ENCODE measurements at places on chromosomes 7 and 10. TPM values are rescaled to one million over a fixed set of nuclear protein-coding genes. Genes with fewer than 3 reads are reported as not detected.

DNA sequence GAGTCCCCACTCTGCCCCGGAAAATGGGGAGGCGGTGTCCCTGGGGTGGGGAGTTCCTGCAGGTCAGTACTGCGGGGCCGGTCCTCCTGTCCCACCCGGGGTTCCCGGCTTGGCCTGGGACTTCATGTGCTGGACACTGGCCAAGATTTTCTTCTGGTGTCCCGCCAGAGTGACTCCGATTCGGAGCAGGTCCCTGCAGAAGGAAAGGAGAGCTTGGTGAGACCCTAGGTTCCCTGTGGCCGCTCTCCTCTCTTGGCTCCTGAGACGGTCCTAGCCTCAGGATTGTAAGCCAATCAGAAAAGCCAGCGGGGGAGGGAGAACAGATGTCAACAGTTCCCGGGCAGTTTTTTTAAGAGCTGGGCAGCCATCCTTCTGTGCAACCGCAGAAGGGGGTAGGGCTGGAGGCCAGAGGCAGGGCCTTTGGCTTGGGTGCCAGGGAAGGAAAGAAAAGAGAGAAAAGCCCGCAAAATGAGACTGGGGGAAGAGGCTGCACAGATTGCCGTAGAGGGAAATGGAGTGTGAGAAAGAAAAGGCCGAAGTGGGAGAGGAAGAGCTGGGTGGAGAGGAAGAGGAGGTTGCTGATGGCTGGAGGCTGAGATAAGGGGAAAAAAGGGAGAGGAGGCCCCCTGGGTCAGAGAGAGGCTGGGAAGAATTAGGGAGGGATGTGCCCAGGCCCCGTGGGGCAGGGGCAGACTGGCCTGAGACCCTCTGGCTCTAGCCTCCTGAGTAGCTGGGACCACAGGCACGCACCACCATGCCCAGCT, 23.7 kb downstream of the EPHB4 start:
- DNase-seq: peak; percentile 75

DNA sequence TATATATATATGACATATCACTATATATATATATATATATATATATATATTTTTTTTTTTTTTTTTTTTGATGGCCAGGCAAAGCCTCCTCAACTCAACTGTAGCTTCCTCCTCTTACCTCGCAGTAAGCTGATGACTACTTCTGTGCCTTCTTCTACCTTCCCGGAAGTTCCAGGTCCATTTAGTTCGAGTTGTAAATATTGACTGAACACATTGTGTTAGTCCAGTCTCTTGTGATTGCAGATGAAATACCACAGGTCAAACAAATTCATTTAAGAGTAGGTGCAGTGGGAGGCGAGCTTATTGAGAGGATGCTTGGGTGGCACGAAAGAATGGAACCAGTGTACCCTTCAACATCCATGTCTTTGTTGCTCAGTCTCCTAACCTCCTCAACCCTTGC, 144.6 kb downstream of the ST7 start:
- no peak for DNase-seq

- peak; percentile 94 for DNase-seq
Observed at GRCh38 chr10:131946321-131946751, 35.4 kb downstream of the BNIP3 start.

- DNase-seq: no peak
Observed at GRCh38 chr7:50206453-50207250, 97.9 kb upstream of the IKZF1 start.

DNA sequence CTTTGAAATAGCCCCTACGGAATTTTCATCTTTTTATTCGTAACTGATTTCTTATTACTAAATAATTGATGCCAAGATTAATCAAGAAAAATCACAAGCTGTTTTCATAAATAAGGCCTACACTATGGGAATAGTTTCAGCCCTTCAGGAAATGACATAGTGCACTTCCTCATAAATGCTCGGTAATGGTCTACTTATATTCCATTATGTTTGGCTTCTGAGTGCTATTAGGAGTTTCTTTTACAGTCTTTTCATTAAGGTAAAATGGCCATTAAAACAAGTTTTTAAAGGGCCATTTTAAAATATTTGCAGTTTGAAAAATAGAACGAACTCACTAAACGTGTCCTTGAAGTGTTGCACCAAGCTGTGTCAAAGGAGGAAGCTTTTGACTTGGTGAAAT, 174.5 kb downstream of the DNAH11 start:
- no peak for DNase-seq

- DNase-seq: no peak
Observed at GRCh38 chr7:68217426-68217825, 1220.8 kb downstream of the TYW1 start.

DNA sequence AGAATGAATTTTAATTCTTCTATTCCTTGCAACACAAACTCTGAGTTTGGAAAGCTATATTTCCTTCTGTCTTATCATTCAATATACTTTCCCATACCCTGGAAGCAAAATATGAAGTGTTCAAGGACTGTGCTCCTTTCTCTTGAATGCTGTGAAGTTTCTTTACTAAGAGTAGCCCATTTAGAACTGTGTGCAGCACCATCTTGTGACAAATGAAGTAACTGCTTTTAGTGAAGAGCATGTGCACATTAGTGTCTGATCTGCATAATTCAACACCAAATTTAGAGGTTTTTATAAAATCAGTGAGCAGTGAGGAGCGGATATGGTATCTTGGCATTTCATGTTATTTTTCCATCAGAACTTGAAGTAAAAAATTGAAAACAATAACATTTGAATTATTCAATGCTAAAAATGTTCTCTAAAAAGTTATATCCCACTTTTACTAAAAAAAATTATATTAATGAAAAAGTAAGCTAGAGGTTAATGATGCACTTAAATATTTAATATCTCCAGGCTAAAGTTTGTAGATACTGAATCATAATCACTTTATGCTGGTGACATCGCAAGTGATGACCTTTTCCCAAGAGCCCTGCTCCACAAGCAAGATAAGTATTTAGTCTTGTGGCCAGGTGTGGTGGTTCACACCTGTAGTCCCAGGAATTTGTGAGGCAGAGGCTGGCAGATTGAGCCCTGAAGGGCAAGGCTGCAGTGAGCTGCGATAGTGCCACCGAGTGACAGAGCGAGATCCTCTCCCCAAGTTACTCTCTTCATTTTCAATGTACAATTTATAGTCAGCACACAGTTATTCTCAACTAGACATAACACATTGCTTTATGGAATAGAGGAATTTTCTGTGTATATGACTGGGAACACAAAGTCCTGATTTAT, 108.8 kb upstream of the PCLO start:
- DNase-seq: peak; percentile 42

PRKAR2B gene
- total RNA-seq: 7.6 TPM

DNA sequence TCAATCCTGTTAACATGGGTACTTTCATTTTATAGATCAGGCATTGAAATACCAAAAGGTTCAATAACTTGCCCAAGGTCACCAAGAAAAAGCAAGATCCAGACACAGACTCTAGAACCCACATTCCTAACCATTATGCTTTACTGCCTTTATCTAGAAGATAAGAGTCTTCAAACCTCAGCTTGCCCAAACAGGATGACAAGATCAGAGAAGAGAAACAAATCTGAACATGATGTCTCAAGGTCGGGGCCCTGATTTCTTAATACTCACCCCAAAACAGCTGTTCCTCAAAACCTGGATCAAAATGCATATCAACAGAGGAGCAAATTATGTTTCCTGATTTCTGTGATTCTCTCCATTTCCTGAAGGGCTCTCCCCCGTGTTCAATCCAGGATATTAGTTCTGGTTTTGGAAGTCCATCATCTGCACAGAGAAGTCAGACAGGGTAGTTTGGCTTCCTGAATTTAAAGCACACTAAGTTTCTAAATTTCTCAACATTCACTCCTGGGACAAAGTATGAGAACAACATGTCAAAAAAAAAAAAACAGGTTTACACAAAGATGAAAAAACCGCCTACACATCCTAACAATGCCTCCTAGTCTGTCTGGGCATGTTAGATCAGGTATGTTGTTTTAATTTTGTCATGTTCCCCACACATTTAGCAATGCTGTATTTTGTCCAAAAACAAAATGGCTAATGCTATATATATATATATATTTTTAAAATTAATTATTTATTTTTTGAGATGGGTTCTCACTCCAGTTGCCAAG, 16.2 kb downstream of the ZNF786 start:
- no peak for DNase-seq

GRCh38 chr10:57222129-57222528, 861.1 kb upstream of the ZWINT start:
- DNase-seq: no peak

CYP26C1 gene
- total RNA-seq: not detected

DNA sequence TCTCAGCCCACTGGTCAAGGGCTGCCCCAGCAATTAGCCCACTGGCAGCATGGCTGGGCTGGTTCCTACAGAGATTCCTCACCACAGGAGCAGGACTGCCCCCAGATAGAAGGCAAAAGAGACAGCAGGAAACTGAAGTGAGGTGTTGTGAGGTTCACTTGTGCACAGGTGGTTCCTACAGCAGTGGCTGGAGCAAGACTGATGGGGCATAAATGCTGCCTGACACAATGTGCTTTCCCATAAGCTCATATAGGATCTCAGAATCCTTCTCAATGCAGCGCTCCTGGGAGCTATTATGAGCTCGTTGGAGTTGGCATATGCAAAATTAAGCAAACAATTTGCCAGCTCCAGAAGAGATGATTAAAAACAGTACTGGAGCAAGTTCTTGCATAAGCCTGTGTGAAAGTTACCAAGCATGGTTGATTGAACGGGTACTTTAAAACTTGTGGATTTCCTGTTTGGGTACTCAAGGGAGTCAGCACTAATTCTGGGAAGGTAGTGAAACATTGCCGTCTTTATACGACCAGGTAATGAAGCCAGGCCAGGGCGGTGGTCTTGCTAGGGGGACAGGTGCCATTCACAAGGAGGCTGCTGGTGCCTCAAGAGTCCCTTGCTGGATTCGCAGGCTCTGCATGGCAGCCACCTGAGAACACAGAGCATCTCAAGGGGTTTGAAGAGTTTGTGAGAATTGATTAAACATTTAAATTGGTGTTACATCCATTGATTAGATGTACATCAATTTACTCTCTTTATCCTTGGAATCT, 20.3 kb upstream of the PRKCQ start:
- no peak for DNase-seq

DNA sequence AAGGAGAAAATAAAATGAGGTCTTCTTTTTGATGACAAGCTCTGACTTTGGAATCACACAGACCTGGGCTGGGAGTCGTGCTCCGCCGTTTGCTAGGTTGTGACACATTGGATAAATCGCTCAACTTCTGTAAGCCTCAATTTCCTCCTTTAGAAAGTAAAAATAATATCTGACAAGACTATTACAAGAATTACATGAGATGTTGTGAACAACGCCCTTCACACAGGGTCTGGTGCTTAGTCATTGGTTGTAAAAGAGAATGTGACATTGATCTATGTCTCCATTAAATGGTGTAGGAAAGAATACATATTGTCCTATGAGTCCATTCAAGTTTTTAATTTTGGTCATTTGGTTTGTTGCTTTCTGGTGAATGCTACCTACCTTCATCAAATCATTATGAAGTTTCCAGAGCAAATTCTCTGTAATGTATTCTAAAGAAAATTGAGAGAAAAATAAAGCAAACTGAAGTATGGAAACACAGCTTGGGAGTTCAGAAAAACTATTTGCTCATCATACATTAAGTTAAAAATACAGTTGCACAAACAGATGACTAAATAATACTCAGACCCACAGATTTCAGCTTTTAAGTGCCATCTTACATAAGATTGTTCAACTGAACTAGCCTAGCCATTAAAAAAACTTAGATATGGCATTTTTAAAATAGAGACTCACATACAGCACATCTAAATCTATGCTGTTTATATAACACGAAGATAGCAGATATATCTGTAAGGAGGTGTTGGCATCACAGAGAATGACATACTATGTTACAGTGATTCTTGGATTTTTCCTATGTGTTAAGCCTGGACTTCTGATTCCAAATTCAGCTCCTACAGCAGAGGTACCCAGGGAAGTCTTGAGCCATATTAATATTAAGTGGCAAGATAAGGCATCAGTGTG, 12.3 kb upstream of the ADRB1 start:
- DNase-seq: no peak

Measured in astrocyte (in vitro differentiated cells and primary cell).